ENCODE measurements at places on chromosomes 1 and 21.

GRCh38 chr21:16468184-16468583 lies 738.4 kb downstream of the USP25 start:
- no peak for DNase-seq

GRCh38 chr1:227883073-227883520 lies 64.6 kb downstream of the WNT9A start:
- no peak for DNase-seq

- no peak for DNase-seq
These were observed 60.8 kb upstream of the PGD start for GRCh38 chr1:10338047-10338446.

DNA sequence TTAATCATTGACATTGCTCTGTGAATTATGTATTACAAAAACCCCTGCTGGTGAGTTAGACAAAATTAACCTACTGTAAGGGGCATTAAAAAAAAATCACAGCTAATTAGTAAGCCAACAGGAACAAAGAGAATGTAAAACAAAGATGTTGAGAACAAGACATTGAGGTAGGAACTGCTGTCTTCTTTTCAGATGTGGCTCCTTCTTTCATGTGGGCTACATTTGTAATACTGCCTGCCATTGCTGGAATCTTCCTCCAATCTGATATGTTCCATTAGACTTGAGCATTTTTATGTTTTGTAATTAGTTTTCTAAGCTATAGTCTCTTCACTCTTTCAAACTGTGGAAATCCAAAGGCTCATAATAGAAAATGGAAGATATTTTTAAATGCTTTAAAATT lies 353.0 kb downstream of the ADGRL2 start:
- DNase-seq, result no peak

DNA sequence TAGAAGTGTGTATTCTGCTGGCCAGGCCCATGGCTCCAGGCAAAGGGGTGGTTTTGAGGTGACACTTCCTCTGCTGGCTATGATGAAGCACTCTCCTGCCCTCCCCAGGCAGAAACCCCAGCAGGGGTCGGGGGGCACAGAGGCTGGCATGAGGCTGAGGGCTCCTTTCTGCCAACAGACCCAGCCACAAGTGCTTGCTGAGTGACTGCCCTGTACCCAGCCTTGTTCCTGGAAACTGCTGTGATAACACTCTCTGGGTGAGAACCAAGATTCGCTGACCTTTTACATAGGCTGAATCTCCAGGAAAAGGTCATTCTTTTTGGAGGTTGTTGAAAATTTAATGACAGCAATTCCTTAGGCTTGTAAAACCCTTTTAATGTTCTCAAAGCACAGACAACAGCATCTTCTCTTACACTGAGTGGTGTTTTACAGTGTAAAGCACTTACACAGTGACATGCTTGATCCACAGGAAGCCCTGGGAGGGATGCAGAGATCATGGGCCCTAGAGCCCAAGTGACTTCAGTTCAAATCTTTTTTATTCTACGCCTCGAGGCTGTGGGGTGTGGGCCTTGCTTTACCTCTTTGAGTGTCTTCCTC lies 155.5 kb upstream of the FGGY start:
- DNase-seq, result no peak
